ENCODE measurements at places on chromosomes 3 and 15.

GRCh38 chr15:71328453-71328852 is 213.2 kb downstream of the THSD4 start:
- no peak for DNase-seq

- no peak for DNase-seq
Measured at GRCh38 chr3:168091941-168092340, 3.8 kb downstream of the GOLIM4 start.

DNA sequence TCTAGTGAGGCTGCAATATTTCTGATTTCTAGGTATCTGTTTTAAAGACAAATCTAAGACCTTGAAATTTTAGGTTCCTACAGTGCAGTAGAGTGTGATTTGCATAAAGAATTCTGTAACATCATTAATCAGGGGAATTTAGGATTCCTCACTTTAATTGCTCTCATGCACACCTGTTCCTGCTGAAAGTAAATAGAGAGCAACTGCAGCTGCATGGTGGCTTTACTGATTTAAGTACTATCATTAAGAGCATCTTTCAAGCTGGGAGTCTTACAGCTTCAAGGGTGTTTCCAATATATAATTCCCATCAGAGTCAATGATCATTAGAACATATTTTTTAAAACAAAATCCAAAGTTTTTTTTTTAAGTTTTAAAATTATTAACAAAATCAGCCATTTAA is 36.0 kb upstream of the C3orf70 start:
- no peak for DNase-seq

GRCh38 chr15:88003541-88004327 is 252.8 kb downstream of the NTRK3 start:
- DNase-seq: no peak

DNA sequence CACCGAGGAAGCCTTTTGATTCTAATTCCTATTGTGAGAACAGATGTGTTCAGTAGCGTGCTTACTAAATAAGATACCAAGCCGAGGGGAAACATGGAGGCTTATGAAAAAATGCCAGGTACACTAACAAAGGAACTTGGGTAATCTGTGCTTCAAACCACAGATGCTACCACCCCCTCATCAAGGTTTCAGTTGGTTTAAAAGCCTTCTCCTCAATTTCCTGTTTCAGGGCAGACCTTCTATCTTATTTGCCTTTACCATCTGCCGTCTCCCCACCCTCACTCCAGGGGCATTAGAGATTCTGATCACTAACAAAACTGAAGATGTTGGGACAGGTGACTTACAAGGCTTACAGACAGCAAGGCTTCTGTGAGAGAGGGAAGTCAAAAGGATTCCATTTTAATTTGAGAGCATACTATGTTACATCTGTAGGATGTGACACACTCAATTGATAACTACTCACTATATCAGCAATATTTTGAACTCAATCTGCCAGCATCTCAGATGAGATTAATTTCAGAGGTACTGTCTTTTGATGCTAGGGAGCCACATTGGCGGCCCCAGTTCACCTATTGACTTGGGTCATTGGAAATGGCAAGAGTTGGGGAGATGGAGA is 60.6 kb upstream of the PLCL2 start:
- DNase-seq: no peak

- DNase-seq: no peak
Measured at GRCh38 chr15:34716111-34716510, 38.7 kb downstream of the GJD2 start.

DNA sequence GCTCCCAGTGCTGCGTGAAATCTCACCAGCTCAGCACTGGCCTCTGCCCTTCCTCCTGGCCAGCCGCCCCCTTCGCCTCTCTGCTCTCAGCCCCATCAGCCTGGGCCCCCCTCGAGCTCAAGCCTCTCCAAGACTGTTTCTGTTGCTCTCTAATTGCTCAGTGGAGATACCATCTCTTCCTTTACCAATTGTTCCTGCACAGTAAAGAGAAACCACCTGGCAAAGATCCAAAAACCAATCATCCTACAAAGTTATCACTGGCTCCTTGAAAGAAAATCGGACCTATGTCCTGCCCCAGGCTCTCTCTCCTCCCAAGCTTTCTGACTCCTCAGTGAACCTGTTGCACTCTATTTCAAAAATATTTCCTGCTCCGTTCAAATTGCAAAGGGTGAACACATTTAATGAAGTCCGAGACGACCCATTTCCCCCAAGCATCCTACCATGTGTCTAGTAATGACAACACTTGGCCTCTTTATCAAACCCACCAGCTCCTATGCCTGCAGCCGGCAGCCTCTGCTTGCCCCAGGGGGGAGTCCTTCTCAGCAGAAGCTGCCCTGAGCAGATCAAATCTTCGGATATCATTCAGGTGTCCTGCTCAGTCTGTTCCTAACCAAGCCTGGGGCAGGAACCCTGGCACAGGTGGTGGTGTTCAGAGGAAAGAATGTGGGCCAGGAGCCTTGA is 53.7 kb upstream of the FAM174B start:
- DNase-seq: no peak

DNA sequence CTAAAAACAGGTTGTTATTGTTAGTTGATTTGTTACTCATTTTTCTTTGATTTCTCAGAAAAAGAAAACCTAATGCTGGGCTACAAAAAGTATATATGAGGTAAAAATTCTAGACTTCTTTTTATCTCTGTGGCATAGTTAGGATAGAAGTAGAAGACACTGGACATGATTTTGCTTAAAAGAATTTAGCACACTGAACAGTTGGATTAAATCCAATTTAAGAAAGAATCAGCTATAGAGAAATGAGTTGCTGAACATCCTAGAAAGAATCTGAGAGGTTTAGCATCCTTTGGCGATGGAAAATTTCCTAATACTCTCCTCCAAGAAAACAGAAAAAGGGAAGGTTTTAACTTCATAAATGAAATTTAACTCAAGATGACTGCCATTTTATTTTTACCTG is 259.7 kb downstream of the TBL1XR1 start:
- DNase-seq: no peak

DNA sequence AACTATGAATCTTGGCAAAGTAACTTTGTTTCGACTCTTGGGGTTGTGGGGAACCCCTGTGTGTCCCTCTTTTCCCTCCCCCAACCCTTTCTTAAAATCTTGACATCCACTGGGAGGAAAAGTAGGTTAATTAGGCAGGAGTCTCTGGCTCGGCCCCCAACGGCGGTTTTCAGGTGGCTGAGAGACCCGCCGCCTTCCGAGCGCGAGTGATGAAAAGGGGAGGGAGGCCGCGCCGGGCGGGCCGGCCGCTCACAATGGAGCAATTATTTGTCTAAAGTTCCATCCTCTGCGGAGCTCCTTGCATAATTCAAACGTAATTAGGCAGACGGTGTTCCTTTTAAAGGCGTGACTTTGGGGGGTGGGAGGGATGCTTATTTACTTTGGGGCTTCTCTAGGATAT is 51.7 kb downstream of the ZIC4 start:
- DNase-seq: no peak

- no peak for DNase-seq
Measured at GRCh38 chr3:140010391-140010790, 75.4 kb downstream of the CLSTN2 start.

DNA sequence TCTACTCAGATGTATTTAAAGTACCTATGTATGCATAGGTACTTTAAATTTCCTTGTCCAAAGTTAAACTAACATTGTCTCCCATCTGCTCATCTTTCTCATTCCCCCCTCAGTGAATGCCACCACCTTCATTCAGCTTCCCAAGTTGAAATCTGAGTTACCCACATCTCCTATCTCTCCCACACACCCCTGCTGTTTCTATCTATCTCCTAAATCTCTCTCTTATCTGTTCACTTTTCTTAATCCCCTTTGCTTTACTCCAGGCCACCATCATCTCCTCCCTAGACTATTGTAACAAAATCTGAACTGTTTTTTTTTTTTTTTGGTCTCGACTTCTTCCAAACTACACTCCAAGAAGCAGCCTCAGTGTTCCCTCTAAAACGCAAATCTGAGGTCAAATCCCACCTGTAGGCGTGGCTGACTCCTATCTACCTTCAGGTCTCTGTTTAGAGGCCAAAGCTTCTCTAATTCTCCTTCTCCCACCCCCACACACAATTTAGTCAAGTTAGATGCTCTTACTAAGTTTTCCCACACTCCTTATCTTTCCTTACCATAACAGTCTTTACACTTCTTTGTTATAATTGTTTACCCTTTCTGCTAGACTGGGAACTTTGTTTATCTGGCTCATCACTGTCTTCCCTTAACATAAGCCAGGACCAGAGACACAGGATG is 3.5 kb upstream of the NEO1 start:
- DNase-seq: no peak

DNA sequence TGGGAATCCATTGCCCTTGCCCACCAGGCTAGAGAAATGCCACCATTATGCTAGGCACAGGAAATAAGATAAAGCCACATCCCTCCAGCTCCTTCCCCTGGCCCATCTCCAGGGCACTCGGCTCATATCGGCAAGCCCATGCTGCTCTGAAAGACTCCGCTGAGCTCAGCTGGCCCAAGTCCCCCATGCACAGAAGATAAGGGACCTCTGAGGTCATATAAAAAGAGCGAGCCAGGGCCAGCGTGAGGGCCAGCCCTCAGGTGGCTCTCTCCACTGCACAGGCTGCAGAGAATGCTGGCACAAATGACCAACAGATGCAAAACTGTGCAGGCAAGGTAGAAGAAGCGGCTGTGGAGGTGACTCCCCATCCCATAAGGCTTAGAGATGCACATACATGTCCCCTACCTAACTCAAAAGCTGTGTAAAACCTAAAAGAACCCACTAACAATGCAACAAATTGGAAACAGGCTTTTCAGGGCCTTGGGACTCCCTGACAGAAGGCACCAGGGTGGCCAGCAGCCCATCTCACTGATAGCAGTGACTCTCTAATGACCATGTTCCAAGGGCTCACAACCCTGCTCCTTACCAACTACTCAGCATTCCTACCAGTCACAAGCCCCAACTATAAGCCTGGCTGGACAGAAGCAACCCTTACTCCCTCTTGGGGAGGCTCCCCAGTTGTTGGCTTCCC is 3.0 kb downstream of the RAB6B start:
- no peak for DNase-seq

DNA sequence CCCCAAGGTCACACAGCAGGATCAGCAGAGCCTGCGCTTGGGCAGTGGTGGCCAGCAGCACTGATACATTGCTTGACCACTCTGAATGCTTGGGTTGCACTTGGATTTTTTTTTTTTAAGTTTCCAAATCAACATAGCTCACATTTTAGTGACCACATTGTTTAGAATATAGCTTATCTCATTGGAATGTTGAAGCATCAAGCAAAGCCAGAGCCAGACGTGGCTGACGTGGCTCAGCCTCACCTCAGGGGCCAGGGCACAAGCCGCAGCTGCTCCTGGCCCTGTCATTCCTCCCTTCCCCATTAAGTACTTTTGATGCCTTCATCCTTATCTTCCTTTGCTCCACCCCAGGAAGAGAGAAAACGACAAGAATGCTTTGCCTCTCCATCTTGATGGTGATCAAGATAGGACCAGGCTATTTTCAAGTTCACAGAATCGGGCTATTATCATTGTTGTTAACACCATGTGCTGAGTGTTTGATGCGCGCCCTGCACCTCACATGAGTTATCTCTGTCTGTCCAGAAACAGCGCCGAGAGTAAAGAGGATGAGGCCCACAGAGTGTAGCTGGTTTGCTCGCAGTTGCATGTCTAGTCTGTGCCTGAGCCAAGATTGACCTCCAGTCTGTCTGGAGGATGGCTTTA is 75.8 kb downstream of the AAGAB start:
- no peak for DNase-seq

GRCh38 chr3:183061391-183062172 is 37.7 kb downstream of the MCCC1 start:
- DNase-seq: no peak

GRCh38 chr15:66707310-66708082 is 5.5 kb downstream of the SMAD6 start:
- DNase-seq: no peak

GRCh38 chr3:160739079-160739478 is 17.0 kb upstream of the PPM1L start:
- no peak for DNase-seq

GRCh38 chr15:60204131-60204885 is 193.5 kb downstream of the ANXA2 start:
- no peak for DNase-seq

GRCh38 chr3:9501226-9501625 is 52.4 kb downstream of the LHFPL4 start:
- no peak for DNase-seq

DNA sequence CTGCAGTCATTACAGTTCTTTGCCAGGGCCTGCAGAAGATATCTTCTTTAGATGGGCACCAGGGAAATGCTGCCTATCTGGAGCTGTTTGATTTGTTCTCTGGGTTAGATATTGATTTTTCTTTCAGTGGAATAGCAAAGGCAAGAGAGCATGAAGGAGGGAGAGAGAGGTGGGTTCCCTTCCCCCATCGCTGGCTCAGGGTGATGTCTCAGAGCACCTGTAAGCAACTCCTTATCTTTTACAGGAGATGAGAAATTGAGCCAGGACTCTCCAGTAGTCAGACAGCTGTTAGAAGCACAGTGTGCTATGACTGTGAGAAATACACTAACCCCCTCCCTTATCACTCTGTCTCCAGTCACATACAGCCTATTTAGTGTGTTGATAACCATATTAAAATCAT is 89.3 kb upstream of the SLC24A5 start:
- DNase-seq: no peak

DNA sequence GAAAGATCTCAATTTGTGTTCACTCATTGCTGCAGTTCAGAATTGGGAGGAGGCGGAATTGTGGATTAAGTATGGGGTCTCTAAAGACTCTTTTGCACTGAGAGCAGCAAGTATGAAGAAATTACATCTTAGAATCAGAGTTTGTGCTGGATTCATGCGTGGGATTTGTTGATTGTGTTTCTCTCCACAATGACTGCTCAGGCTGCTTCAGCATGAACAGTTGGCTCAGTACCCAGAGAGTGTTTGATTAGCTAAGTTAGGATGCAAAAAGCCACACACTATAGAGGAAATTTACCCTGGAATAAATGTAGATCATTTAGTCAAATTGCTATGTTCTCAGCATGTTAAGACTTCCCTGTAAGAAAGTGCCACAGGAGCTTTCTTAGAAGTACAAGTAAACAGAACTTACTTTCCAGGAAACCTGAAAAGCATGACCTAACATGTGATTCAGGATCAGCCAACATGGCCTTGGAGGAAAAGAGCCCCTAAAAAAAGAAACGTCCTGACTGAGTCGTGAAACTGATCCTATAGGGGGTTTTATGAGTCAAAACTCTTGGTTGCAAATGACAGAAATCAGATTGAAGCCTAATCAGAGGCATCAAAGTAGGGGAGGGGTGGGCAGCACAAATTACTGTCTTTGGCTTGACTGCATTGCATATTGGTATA is 32.6 kb downstream of the HHLA2 start:
- DNase-seq: no peak

GRCh38 chr3:73658227-73658626 is 33.5 kb upstream of the PDZRN3 start:
- no peak for DNase-seq

GRCh38 chr15:99361545-99362185 is 110.4 kb downstream of the LRRC28 start:
- no peak for DNase-seq

- no peak for DNase-seq
Measured at GRCh38 chr15:38207621-38208020, 45.0 kb upstream of the SPRED1 start.

GRCh38 chr3:54123003-54123775 is 837 bp downstream of the CACNA2D3 start:
- DNase-seq: no peak

Measured in CD4-positive, alpha-beta T cell treated with Interleukin-15 for 1 hour (primary cell).